Ascending aorta (tissue), 2 donors: ENCODE measurements at places on chromosomes 7 and 10. TPM values are rescaled to one million over a fixed set of nuclear protein-coding genes. Genes with fewer than 3 reads are reported as not detected.

PPP1R3A gene
- not detected for total RNA-seq

MOGAT3 gene
- total RNA-seq, result not detected

ATOH7 gene
- total RNA-seq, result not detected

ACSL5 gene
- total RNA-seq, result 9.3 TPM

CHN2 gene
- total RNA-seq, result 8.7 TPM

PRKG1 gene
- total RNA-seq, result 50.2 TPM

MAD1L1 gene
- 59.6 TPM for total RNA-seq

SFXN2 gene
- 2.1 TPM for total RNA-seq

ANKRD30A gene
- not detected for total RNA-seq

PANK1 gene
- total RNA-seq, result 1.5 TPM

TMEM176B gene
- total RNA-seq, result 42.5 TPM

CC2D2B gene
- total RNA-seq, result 3.9 TPM

CRPPA gene
- total RNA-seq, result not detected

MBL2 gene
- total RNA-seq, result not detected

HEPACAM2 gene
- total RNA-seq, result not detected

RARRES2 gene
- total RNA-seq, result 144 TPM

ARMC3 gene
- total RNA-seq, result not detected

CPA4 gene
- total RNA-seq, result not detected

ANKRD7 gene
- not detected for total RNA-seq

PKD1L1 gene
- 1.1 TPM for total RNA-seq

ZNF727 gene
- not detected for total RNA-seq

VENTX gene
- total RNA-seq, result 1.5 TPM

GJD4 gene
- total RNA-seq, result not detected

CCL24 gene
- total RNA-seq, result not detected

SFMBT2 gene
- 2.2 TPM for total RNA-seq

TCERG1L gene
- not detected for total RNA-seq

AP1S1 gene
- 77.4 TPM for total RNA-seq

FGFR2 gene
- 4.4 TPM for total RNA-seq

SLC16A12 gene
- total RNA-seq, result not detected

IFIT1B gene
- total RNA-seq, result not detected

RAPGEF5 gene
- 65.8 TPM for total RNA-seq

TDRD1 gene
- 0.53 TPM for total RNA-seq

RALA gene
- total RNA-seq, result 6.0 TPM

GRM3 gene
- not detected for total RNA-seq

SLC16A9 gene
- 2.9 TPM for total RNA-seq

FAM25A gene
- not detected for total RNA-seq

LFNG gene
- 102 TPM for total RNA-seq

MYL7 gene
- not detected for total RNA-seq

PLCE1 gene
- total RNA-seq, result 3.8 TPM

CHST15 gene
- total RNA-seq, result 20.4 TPM

TNRC18 gene
- 240 TPM for total RNA-seq

ITPRID1 gene
- not detected for total RNA-seq

EPDR1 gene
- total RNA-seq, result 144 TPM

CALML3 gene
- not detected for total RNA-seq

NKX6-2 gene
- not detected for total RNA-seq

IDI2 gene
- not detected for total RNA-seq

C10orf143 gene
- total RNA-seq, result 0.11 TPM

PNLIPRP1 gene
- not detected for total RNA-seq

CRTAC1 gene
- 25.2 TPM for total RNA-seq

AKR1D1 gene
- total RNA-seq, result not detected

ARHGEF5 gene
- total RNA-seq, result 3.5 TPM

VTI1A gene
- total RNA-seq, result 32.5 TPM

SPDYE2 gene
- total RNA-seq, result not detected

PURB gene
- total RNA-seq, result 19.1 TPM

ATRNL1 gene
- total RNA-seq, result 15.4 TPM

CLEC2L gene
- not detected for total RNA-seq

EBF3 gene
- total RNA-seq, result 20.2 TPM
